GM04504 (cell line): ENCODE measurements at places on chromosomes 5 and 9.

GRCh38 chr9:908536-909205 lies 67.2 kb downstream of the DMRT1 start:
- DNase-seq: no peak

- DNase-seq: no peak
Observed at GRCh38 chr5:32231929-32232328, 57.8 kb upstream of the GOLPH3 start.

GRCh38 chr9:12880406-12881015 lies 105.7 kb downstream of the LURAP1L start:
- no peak for DNase-seq

- DNase-seq: no peak
Observed at GRCh38 chr5:79806741-79807140, 117.1 kb downstream of the CMYA5 start.

DNA sequence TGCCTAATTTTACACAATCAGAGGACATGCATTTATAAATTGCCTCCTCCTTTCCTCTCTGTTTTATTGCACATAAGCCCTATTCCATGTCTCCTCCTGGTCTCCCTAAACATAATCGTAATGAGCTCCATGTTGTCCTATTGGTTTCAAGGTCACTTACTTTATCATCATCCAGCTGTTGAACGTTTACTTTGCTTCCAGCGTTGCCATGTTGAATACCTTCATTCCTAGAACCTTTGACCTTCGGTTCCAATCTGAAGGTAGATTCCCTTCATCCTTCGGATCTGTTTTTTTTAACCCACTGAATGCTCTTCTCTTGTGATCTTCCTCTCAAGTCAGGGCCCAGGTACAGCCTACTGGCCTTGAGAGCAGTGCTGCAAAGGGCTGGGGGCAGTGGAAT lies 84.3 kb downstream of the PJA2 start:
- no peak for DNase-seq

DNA sequence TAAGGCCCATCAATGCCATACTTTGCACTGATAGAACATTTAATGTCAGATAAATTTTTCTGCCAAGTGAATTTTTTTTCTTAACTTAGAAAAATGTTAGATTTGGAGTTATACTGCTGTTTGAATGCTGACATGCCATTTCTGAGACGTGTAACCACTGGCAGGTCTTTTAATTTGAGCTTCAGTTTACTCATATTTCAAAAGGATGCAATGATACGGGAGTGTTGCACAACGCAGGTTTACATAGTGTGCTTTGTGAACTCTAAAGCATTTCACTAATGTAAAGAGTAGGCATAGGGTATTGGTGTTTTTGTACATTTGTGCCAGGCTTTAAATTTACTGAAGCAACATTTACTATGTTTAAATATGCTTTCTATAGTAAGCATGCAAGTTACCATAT lies 4.2 kb downstream of the ZBTB43 start:
- DNase-seq: no peak

GRCh38 chr9:100432736-100433135 lies 5.8 kb downstream of the MSANTD3 start:
- DNase-seq: no peak

- no peak for DNase-seq
Observed at GRCh38 chr9:81584099-81584498, 105.2 kb downstream of the TLE1 start.

- DNase-seq: no peak
Observed at GRCh38 chr5:66861402-66861801, 265.2 kb downstream of the MAST4 start.

DNA sequence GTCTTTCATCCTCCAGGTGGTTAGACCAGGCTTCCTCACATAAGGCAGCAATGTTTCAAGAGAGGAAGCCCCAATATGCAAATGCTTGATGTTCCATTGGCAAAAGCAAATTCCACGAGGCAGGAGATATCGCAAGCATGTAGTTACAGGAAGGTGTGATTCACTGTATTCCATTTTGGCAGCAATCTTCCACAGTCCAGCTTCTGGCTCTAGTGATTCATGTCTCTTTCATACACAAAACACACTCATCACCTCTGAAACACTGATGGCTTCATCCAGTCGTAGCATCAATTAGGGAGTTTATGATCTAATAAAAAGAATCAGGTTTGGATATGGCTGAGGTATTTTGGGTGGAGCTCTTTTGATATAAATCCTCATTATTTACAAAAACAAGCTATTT lies 552.2 kb upstream of the RIOK2 start:
- DNase-seq: peak; percentile 53

- no peak for DNase-seq
Observed at GRCh38 chr5:128537221-128537999, 635 bp downstream of the FBN2 start.

GRCh38 chr5:87411586-87411972 lies 1.2 kb downstream of the CCNH start:
- no peak for DNase-seq

- no peak for DNase-seq
Observed at GRCh38 chr9:32319312-32319929, 65.0 kb upstream of the ACO1 start.

GRCh38 chr5:175698401-175699115 lies 40.7 kb downstream of the HRH2 start:
- no peak for DNase-seq

DNA sequence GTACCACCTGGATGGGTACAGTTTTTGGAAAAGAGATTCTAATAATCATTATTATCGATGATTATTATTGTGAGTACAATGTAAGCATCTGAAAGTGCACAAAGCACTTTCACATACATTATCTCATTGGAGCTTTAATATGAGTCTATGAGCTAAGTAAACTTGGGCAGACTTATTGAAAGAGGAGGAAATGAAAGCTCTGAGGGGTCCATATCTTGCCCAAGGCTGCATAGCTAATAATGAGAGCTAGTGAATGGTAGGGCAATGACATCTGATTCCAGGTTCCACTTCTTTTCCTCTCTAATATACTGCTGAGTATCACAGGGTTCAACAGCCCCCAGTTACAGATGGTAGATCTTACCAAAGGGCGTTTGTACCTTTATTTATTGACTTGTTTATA lies 26.1 kb downstream of the TIMD4 start:
- no peak for DNase-seq

GRCh38 chr5:55994495-55994997 lies at the start of gene IL6ST:
TSS of gene IL6ST (minus strand) at chr5:55994963. CDS start at chr5:55976278, 18,685 bp downstream.
- DNase-seq: peak; percentile 48

- no peak for DNase-seq
Observed at GRCh38 chr5:858726-859125, 7.9 kb upstream of the ZDHHC11 start.

DNA sequence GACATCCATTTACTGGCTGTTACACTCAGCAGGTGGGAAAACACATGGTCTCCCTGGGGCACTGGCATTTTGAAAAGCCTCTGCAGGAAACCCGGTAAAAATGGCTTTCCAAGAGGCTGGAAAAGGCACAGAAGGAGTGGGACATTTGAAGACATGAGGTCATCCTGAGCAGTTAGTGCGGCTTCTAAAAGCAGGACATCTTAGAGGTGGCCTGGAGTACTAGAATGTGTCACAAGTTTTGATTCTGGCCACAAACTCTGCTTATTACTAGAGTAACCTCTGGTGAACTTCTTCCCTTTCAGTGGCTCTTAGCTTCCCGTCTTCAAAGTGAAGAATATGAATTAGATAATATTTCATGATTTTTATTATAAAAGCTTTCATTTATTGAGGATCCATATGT lies 423.0 kb upstream of the BRINP1 start:
- DNase-seq: no peak

- no peak for DNase-seq
Observed at GRCh38 chr9:122374885-122375420, 4.1 kb downstream of the PTGS1 start.

GRCh38 chr5:143023411-143024096 lies 253.4 kb downstream of the ARHGAP26 start:
- DNase-seq: no peak

DNA sequence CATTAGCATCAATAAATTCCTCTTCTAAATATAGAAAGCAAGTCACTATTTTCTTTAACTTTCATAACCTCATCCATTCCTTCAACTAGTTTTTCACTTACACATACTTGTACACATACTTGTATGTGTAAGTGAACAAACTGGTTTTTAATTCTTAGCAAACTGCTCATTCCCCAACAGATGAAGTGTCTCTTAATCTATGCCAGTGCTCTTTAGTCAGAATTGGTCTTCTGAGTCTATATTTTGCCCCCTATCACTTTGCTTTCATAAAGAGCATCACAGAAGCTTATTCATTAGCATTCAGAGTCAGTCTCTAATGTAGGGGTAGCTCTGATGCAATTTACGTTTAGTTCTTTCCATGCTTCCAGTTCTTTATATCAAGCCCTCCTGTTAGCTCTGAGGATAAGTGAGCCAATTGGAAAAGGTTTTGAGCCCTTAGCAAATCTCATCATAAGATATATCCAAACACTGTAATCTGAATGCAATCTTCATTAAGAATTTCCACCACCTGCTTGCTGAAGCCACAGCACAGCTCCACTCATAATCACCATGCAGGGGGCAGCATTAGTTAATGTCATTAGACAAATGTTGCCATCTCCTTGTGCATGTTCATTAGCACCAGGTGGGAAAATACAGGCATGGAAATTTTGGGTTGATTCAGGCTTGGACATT lies 178.5 kb upstream of the SLC24A2 start:
- DNase-seq: no peak

- DNase-seq: no peak
Observed at GRCh38 chr5:124342584-124342983, 403.9 kb downstream of the ZNF608 start.

DNA sequence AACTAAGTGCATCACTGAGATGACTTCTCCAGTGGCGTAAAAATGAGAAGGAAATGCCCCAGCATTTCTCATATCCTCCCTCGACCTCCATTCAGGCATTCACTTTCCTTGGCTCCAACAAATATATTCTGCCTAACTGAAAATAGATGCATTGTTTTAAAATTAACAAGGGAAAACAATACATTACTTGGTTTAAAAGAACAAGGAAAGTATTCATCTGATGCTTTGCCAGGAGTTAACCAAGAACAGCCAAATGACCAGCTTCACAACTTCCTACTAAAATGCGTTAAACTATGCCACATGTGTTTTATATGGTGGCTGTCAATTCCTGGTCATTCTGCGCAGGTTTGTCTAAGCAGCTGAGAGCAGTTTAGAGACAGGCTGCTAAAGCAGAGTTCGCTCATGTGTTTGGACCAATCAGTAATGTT lies 121.4 kb downstream of the GNAQ start:
- no peak for DNase-seq

GRCh38 chr9:124793015-124793541 lies 16.1 kb downstream of the OLFML2A start:
- peak; percentile 57 for DNase-seq

DNA sequence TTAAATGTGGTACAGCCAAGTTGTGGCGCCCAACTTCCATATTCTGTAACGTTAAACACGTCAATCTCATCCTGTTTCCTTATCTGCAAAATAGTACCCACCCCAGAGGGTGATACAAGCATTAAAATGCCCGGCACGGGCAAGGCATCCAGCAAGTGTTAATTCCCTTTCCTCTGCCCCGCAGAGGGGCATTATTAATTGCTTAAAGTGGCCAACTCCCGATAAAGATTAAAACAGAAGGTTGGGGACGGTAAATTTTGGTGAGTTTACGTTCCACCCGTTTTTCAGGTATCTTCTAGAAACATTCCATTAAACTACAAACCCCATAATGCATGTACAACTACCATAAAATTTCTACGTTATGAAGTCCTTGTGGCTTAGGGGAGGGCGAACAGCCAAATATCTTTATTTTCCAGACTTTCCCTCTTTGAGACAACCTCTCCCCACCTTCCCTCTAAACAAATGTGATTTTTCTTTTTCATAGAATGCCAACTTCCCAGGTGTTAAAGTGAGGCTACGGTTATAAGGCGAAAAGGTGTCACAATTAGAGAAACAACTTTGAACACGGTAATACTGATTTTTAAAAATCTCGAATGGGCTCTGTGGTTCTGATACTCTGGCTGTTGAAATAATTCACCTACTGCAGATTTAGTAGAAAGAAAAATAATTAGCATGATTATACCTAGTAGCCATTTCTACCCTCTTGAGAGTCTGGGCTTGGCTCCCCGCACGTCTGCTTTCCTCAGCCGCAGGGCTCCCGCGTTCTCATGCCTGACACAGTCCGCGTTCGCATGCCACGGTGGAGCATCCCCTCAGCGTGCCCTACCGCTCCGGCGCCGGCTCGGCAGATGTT lies 1.2 kb upstream of the GPBP1 start:
- no peak for DNase-seq

GRCh38 chr5:170293273-170293672 lies 4.3 kb downstream of the LCP2 start:
- no peak for DNase-seq

GRCh38 chr5:6582507-6583048 lies 50.3 kb downstream of the NSUN2 start:
- no peak for DNase-seq

GRCh38 chr9:16767366-16767765 lies 103.1 kb downstream of the BNC2 start:
- DNase-seq: no peak

- DNase-seq: no peak
Observed at GRCh38 chr9:80552931-80553330, 981.2 kb downstream of the TLE4 start.

- no peak for DNase-seq
Observed at GRCh38 chr5:129476751-129477150, 16.7 kb downstream of the ADAMTS19 start.

GRCh38 chr5:77437194-77437593 lies 54.9 kb downstream of the WDR41 start:
- DNase-seq: no peak

- DNase-seq: no peak
Observed at GRCh38 chr9:71179183-71179582, 57.8 kb upstream of the TRPM3 start.

- DNase-seq: no peak
Observed at GRCh38 chr9:104905153-104905901, 22.6 kb downstream of the ABCA1 start.

- no peak for DNase-seq
Observed at GRCh38 chr5:54045077-54045792, 265.1 kb downstream of the ARL15 start.

DNA sequence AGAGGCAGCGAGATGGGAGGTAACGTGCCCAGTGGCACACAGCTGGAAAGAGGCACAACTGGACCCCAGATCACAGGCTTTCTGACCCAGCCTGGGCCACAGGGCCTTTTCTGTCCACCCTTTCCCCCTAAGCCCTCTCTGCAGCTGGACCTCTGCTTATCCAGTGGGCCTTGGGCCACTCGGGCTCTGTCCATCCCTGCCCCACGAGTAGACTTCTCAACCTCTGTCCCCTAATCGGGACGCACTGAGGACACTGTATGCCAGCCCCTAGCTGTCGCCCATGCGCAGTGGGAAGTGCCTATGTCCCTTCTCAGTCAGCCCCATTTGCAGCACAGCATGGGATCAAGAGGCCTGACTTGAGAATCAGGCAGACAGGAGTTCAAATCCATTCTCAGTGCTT lies 65.6 kb upstream of the NEURL1B start:
- no peak for DNase-seq
